ENCODE measurements at places on chromosomes 4 and X.

GRCh38 chr4:147760695-147761094 lies 28.8 kb downstream of the ARHGAP10 start:
- no peak for DNase-seq

GRCh38 chr4:70993181-70994068 lies at the start of gene DCK:
Gene DCK (plus strand): TSS chr4:70993649. CDS start chr4:70993836, 187 bp downstream.
- peak; percentile 85 for DNase-seq

- no peak for DNase-seq
These were observed 269.8 kb downstream of the FSTL5 start for GRCh38 chr4:161894014-161894413.

- no peak for DNase-seq
These were observed 391.5 kb downstream of the UBE2NL start for GRCh38 chrX:144275367-144275766.

DNA sequence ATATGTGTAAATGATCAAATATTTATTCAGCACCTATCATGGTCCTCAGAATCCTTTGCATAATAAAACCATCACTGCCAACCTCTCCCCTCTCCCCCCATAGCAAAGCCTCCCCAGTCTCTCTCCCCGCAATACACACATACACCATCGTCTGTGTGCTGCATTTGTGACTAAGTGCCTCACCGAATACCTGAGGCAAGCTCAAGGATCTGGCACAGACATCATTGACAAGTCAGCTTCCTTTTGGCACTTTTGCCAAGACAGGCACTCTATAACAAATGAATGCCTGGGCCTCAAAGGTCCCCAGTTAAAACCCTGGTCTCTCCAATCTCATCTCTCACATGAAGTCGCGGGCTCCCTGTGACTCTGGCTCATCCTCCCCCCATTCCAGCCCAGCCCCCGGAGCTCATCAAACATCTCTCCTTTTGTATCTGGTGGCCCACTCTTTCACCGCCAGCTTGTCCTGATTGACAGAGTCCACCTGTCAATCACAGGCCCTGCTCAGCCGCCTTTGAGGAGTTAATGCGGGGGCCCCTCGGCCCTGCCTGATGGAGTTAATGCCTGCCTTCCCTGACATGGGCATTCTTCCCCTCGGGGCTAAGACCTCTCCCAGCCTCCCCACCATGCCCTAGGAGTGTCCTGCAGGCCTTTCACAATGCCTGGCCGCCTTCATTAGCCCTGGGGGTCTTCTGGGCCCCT lies 135.8 kb upstream of the ATP6AP2 start:
- no peak for DNase-seq

GRCh38 chr4:6601661-6602250 lies 26.8 kb downstream of the MAN2B2 start:
- no peak for DNase-seq

DNA sequence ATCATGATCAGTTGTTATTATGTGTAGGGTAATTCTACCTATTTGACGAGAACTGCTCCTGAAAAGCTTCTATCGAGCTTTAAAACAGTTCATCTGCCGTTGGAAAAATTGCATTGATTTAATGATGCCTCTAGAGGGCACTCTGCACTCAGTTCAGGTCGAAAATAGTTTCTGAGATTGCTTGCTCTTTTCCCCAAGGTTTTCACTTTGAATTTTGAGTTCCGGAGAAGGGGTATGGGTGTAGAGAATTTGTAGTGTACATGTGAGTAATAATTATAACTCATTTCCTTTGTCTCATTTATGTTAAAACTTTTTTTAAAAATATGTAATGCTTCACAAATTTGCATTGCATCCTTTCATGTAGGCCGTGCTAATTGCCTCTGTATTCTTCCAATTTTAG lies 28.4 kb upstream of the TNIP3 start:
- peak; percentile 66 for DNase-seq

GRCh38 chr4:168569931-168570276 lies 73.1 kb downstream of the PALLD start:
- DNase-seq: no peak

DNA sequence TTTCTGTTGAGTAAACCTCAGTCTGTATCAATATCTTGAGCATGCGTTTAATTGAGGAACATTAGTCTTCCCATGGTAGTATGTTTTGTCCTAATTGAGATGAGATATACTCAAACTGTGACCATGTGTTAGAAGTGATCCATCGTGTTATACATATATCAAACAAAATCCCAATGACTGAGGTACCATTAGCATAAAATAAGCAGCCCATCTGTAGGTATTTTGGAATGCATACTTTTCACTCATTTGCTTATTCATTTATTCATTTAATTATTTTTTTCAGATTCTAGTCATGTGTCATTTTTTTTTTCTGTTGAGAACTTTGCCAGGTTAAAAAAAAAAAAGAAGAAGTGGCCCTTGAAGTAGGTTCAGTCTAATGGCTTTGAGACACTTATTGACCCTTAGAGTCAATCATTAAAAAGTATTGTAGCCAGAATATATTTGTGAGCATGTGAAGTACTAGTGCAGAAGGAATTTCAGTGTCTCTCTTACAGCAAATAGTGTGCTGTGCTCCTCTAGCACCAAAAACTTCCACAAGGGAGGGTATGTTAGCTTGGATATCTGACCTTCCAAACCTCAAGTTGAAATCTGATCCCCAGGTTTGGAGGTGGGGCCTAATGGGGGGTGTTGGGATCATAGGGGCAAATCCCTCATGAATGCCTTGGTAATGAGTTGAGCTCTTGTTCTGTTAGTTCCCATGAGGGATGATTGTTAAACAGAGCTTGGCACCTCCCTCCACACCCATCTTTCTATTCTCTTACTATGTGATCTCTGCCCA lies 130.8 kb upstream of the NPY2R start:
- DNase-seq: no peak

GRCh38 chr4:159279084-159279483 lies 176.2 kb downstream of the RAPGEF2 start:
- DNase-seq: no peak

GRCh38 chr4:139978692-139979091 lies 175.3 kb downstream of the MAML3 start:
- peak; percentile 49 for DNase-seq

DNA sequence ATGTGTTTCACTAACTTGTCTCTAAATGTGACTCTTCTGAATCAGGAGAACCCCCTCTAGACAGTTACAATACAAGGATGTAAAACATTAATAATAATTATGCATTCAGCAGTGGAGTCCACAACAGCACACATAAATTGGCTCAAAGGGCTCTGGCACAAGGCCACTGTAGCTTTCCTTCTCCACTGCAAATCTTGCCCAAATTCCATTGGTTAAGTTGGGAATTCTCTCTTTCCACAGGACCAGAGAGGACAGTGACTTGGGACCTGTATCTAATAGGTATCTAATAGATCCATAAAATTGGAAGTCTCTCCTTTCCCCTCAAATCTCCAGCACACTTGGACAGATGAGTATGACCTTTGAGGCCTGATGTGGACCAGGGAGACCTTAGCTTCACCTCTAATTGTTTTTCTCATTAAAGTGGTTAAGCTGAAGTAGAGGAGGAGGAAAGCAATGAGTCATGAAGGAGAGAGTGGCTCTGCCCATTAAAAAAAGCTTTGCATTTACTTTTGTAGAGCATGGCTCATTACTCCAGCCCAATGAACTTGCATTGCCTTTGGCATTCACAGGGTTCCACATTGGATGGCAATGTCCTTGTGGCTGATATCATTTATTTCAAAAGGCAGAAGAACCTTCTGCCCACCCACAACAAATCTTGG lies 72.3 kb upstream of the SH3RF1 start:
- no peak for DNase-seq

Measured in CD4-positive, alpha-beta T cell treated with Interleukin-1 beta for 1 hour (primary cell).